ENCODE measurements at places on chromosomes 5 and 9.

DNA sequence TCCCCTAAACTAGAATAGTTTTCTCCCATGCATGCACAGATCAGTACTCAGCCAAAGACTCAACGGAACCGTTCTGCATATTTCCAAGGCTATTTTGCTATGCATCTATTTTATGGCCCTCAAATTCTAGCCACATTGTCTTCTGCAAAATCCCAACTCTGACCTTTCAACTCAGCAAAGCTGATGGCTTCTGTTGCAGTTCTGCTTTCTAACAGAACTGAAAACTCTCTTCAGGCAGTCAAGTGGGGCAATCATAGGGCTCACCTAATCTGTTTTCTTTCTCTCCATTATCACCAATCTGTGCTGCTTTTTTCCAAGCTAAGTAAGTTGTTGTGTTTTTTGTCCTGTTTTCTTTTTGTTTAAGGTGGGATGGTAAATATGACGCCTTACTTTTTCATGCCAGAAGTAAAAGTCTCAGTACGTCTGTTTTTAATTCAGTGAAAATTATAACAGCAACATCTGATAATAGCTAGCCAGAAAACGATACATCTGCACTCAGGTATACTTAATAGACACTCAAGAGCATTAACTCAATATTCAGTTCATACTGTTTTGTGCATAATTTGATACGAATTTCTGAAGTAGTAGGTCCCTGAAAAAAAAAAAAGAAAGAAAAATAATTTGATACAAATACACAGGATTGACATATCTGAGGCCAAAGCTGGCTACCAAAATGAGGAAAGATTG, 454.3 kb downstream of the TLE1 start:
- no peak for DNase-seq

GRCh38 chr9:93156475-93157008, 22.5 kb upstream of the NINJ1 start:
- no peak for DNase-seq

- no peak for DNase-seq
Measured at GRCh38 chr9:79395228-79395627, 176.5 kb upstream of the TLE4 start.

- DNase-seq = no peak
Measured at GRCh38 chr9:131773911-131774379, 34.1 kb upstream of the RAPGEF1 start.

DNA sequence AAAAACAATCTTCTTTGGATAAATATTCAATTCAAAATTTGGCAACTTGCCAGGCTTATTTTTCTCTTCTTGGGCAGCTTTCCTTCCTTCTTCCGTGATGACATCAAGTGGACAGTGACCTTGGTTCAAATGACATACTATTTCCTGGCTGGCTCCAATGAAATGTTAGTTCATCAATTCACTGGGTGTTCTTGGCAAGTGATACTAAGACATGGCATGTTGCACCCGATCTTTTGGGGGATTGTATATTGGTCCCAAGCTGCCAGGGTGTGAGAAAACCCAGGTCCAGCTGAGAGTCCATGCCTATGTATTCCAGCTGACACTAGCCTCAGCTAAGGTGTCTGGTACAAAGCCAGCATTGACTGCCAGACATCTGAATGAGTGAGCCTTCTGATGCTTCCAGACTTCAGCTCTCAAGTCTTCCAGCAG, 252.9 kb downstream of the MAT2B start:
- no peak for DNase-seq

DNA sequence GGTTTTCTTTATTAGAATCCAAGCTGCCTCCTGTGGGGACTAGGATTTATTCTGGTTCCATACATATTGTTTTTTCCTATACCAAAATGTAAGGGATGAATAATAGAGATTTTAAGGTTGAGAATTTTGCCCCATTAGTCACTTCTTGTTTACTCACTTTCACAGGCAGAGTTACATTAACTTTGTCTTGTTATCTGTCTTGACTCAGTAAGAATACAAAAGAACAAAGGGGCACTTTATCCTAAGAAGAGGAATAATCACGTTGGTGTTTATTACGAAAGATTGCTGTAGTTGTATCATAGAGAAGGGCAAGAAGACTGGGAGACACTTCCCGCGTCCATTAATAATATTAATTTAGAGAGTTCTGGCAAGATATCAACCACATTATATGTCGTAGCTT, 599.7 kb upstream of the FTMT start:
- no peak for DNase-seq

- no peak for DNase-seq
Measured at GRCh38 chr9:1320607-1321195, 270.5 kb downstream of the DMRT2 start.

DNA sequence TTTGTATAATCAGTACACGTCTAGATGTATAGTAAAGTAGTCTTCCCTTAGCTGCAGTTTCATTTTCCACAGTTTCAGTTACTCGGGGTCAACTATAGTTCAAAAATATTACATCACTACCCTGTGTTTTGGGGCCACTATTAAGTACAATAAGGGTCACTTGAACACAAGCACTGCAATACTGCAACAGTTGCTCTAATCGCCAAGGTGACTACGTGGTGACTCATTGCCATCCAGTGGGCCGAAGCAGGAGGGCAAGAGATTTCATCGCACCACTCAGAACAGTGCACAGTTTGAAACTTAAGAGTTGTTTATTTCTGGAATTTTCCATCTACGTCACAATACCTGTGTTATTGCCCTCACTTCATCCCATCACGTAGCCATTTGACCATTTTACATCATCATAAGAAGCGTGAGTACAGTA, at the start of gene ARL14EPL:
Gene ARL14EPL, plus strand, starts transcription at position 379 of the 424 bp plus-strand sequence. CDS start 18,994 bp downstream, outside the sequence.
- no peak for DNase-seq

DNA sequence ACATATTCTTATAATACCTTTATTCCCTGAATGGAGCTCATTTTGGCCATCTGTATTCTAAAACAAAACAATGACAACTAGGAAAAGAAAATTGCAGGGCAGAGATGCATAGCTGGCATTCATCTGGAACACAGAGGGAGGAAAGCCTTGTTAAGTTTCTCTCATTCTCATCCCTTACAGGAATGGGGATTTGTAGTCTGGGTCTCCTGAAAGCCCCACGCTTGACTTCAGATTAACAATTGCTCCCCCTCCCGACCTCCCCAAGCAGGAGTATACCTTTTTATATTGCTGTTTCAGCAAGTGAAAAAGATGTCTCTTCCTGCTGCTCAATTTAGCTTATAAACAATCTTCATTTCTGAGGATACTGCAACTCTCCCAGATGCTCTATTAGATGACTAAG, 812.1 kb downstream of the EFNA5 start:
- no peak for DNase-seq

GRCh38 chr9:71352837-71353236, 231.4 kb upstream of the TRPM3 start:
- DNase-seq = no peak

DNA sequence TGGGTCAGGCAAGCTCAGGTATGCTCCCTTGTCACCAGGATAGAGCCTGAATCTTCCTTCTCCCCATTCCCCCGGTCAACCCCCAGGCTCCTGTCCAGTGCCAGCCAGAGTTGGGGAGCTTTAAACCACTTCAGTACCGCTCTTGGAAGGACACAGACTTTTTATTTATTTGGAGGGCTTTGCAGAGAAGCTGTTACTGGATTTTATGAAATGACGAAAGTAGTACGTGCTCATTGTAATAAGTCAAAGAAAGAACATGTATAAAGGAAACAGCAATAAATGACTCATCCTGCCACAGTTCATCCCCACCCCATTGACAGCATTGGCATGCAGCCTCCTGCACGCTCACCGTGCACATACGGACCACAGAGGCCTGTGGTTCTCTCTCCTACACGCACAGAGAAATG, 230.3 kb downstream of the AUH start:
- no peak for DNase-seq

- no peak for DNase-seq
Measured at GRCh38 chr5:123217173-123217572, 128.1 kb downstream of the PRDM6 start.

DNA sequence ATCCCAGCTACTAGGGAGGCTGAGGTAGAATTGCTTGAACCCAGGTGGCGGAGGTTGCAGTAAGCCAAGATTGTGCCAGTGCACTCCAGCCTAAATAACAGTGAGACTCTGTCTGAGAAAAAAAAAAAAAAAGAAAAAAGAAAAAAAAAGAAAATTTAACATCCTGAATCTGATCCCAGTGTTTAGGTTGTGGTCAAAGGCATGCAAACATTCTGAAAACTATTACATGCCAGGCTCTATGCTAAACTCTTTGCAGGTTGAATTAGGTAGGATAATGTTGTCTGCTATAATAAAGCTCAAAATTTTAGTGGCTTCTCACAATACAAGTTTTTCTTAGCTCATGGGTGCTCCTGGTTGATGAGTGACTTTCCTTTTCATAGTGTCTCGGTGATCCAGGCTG, 367.4 kb downstream of the PSAT1 start:
- no peak for DNase-seq

DNA sequence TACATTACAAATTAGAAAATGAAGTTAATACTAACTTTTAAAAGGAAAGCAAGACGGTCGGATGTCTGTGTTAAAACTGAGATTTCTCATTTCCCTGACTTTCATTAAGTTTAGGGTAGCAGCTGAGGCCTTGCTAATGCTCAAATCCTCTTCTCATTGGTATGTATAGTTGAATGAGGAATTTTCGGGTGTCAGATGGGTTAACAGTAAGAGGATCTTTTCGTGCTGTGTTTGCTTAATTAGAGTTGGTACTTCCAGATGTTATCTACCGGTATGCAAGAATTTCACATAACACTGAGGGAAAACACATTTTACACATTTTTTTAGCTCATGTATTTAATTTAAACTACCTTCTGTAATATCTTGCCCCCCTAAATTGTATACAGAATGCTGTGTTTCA, 168.2 kb upstream of the CTNND2 start:
- DNase-seq = no peak

- no peak for DNase-seq
Measured at GRCh38 chr5:92868442-92868841, 712.6 kb downstream of the NR2F1-AS1 start.

DNA sequence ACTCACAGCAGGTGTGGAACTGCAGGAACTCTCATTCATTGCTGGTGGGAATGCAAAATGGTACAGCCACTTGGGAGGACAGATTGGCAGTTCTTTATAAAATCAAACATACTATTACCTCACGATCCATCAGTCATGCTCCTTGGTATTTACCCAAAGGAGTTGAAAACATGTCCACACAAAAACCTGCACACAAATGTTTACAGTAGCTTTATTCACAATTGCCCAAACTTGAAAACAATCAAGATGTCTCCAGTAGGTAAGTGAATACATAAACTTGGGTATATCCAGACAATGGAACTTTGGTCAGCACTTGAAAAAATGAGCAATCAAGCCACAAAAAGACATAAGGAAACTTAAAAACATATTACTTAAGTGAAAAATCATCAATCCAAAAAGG, 215.5 kb downstream of the IRX1 start:
- DNase-seq = no peak
